ENCODE measurements at places on chromosomes 4 and X.

DNA sequence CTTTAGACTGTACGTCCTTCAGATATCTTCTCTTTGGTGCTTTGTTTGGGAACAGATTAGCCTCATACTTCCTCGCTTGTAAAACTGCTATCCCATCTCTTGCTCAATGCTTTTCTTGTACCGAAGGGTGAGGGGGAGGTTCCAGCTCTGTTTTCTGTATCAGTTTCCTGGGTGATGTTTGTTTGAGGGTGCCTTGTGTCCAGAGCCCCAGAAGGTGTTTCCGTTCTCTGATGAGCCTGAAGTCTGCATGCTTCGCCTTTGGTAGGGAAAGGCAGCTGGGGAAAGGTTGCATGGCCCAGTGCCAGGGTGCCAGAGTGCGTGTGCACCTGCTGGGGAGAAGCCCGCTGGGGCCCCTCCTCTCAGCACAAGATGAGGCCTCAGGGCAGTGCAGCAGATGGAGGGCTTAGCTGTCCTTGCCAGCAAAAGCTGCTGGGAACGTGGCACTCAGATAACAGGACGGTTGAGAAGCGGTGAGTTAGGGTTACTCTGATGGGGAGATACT is 73.7 kb downstream of the TBL1X start:
- no peak for DNase-seq

- DNase-seq = no peak
These were observed 36.7 kb downstream of the CLNK start for GRCh38 chr4:10647846-10648245.

GRCh38 chrX:152821145-152821765 is 9.3 kb downstream of the CETN2 start:
- DNase-seq = peak; percentile 18

DNA sequence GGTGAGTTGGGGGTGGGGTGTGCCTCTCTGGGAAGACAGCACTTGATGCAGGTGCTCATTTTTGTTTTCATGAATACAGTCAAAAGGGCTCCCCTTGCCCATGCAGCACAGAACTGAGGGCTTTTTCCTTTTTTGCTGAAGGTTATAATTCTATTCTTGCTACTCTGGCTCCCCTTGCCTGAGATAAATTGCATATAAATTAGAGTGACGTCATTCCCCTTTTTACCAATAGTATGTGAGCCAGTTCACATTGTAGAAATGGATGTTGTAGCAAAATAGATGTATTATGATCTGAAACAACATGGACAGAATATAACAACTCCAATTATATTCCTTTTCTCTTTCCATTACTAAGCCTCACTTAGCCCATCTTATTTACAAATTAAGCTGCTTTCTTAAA is 28.4 kb downstream of the CXorf58 start:
- no peak for DNase-seq

GRCh38 chr4:85393201-85393600 is 81.7 kb upstream of the ARHGAP24 start:
- DNase-seq = no peak

DNA sequence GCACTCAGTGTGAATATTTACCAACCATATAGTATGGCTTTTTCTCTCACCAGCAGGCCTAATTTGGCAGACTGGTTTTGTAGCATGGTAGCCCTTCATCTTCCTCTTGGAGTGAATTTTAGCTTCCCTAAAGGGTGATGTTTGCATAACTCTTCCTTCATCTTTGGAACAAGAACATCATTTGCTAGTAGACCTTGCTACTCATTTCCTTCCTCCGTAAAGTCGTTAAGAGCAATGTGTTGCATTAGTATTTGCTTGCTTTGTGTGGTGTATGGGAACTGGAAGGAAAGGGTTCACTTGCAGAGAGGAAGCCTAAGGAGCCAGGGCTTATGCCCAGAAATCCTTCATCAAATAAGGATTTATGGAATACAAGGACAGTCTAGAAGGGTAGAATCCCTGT is 50.2 kb upstream of the PGRMC2 start:
- no peak for DNase-seq

DNA sequence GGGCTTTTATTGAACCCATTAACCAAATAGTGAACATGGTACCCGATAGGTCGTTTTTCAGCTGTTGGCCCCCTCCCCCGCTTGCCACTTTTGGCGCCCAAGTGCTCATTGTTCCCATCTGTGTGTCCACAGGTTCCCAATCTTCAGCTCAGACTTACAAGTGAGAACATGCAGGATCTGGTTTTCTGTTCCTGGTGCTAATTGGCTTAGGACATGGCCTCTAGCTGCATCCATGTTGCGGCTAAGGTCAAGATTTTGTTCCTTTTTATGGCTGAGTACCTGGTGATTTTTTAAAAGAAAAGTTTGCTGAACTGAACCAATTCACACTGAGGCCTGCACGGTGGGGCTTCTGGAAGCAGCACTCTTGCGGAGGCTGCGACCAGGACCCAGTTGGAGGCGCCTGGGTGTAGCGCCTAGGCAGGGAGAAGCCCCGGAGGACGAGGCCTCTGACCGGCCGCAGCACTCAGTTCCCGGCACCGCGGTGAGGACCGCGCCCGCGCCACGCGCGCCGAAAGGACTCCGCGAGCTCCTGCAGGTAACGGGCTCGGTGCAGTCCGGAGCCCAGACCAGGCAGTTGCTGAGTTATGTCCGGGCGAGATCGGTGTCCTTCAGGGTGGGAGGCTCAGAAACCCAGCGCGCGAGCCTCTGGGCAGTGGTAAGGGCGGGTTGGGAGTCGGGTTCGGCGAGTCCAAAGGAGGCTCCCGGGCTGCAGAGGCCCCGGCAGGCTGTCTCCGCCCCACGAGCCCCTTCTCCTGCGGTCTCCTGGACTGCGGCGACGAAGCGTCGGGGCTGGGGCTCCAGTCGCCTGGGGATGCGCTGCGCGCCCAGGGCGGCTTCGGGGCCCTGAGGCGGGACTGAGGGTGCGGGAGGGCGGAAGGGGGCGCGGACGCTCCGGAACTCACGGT is 15.8 kb upstream of the SLC25A4 start:
- DNase-seq = no peak

DNA sequence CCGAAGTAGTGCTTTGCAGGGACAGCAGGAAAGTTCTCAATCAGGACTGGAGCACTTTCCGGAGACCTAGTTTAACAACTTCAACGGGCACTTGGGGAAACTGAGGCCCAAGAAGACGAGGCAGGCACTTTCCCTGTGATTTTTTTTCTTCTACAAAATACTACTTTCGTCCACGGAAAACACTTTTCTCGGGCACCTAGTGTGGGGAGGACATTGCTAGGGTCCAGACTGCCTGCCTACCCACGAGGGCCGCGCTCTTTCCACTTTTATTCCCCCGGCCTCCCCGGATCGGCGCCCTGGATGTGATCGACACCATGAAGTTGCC is 125.4 kb upstream of the CXorf66 start:
- no peak for DNase-seq

DNA sequence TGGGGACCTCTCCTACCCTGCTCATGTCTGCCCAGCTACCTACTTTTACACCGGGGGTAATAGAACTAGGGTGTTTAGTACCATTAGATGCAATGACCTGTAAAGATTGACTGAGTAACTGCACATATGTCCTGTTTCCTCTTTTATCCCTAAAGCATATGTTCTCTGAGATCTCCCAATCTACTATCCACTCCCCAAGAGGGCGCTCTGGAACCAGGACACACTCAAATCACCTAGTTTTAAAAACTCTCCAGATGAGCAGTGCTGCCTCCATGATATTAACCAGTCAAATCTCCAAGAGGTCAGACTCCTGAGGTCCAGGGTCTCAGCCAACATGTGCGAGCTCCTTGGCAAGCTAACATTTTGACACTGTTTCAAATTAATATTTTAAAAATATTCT is 87.0 kb upstream of the TSPAN5 start:
- no peak for DNase-seq

GRCh38 chrX:9438933-9439494 is 25.8 kb upstream of the TBL1X start:
- no peak for DNase-seq

GRCh38 chrX:24860140-24860539 is 155.6 kb downstream of the ARX start:
- DNase-seq = no peak

DNA sequence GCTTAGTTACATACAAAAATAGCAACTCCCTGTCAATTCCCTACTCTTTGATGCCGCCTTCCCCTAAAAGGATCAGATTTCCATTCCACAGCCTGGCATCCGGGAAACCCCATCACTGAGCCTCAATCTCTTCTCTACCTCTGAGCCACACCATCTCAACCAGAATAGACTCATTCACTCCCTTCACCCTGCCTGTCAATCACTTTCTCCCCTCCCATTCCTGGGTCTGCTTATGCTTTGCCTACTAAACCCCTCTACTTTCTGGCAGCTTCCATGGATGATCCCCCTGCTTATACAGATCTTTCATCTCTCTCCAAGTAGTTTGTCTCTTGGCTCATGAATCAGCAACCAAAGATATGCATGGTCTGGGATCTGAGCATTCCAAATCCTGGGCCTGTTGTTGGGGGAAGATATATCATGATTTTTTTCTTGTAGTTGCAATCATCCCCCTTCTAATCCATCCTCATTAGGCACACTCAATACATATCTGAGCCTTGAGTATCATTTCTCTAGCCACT is 2.6 kb downstream of the AMER1 start:
- DNase-seq = no peak

GRCh38 chr4:72797486-72797885 is 228.5 kb upstream of the ADAMTS3 start:
- DNase-seq = no peak

GRCh38 chrX:109352066-109352588 is 129.8 kb downstream of the GUCY2F start:
- DNase-seq = no peak

GRCh38 chrX:40721489-40722106 is 13.7 kb downstream of the MED14 start:
- no peak for DNase-seq

All from activated CD4-positive, alpha-beta T cell treated with anti-CD3 and anti-CD28 coated beads, Interleukin-2, amount 10 ng/mL, durations not matched to agents 7 days and 5 days (primary cell).